Spinal cord (tissue), 10 donors: ENCODE measurements at places on chromosomes 13 and 19. TPM values are rescaled to one million over a fixed set of nuclear protein-coding genes. Genes with fewer than 3 reads are reported as not detected.

The FBXW9 gene
- 21.7 TPM for polyA plus RNA-seq

The THSD8 gene
- 5.9 TPM for polyA plus RNA-seq

The TSKS gene
- polyA plus RNA-seq = 0.47 TPM

The BCAM gene
- 43.8 TPM for polyA plus RNA-seq

The IGSF23 gene
- polyA plus RNA-seq = not detected

The STARD13 gene
- 17.5 TPM for polyA plus RNA-seq

The ZNF256 gene
- 8.9 TPM for polyA plus RNA-seq

DNA sequence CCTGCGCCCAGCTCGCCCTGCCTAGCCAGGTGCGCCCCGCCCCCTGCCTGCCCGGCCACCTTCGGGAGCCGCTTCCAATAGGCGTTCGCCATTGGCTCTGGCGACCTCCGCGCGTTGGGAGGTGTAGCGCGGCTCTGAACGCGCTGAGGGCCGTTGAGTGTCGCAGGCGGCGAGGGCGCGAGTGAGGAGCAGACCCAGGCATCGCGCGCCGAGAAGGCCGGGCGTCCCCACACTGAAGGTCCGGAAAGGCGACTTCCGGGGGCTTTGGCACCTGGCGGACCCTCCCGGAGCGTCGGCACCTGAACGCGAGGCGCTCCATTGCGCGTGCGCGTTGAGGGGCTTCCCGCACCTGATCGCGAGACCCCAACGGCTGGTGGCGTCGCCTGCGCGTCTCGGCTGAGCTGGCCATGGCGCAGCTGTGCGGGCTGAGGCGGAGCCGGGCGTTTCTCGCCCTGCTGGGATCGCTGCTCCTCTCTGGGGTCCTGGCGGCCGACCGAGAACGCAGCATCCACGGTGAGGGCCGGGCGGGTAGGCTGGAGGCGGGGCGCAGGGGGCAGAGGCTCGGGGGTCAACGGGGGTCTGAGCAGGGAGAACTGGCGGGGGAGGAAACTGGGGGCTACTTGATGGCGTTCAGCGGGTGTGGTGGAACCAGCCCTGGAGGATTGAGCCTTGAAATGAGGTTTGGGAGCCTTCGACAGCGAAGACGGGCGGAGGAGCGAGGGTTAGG is at the start of gene SPINT2:
TSS of gene SPINT2 (plus strand) at position 88 of the 727 bp plus-strand sequence. CDS start at position 408, 320 bp downstream.
- peak; percentile 62 for DNase-seq

- DNase-seq = peak; percentile 94
Observed at GRCh38 chr19:50658441-50659317, 9.4 kb downstream of the C19orf81 start.

GRCh38 chr13:35984287-35984686 is 146.9 kb downstream of the DCLK1 start:
- DNase-seq = no peak

GRCh38 chr19:8629184-8629583 is 1.2 kb upstream of the NFILZ start:
- DNase-seq = no peak

- DNase-seq = no peak
Observed at GRCh38 chr19:30046522-30046921, 104.5 kb downstream of the URI1 start.

DNA sequence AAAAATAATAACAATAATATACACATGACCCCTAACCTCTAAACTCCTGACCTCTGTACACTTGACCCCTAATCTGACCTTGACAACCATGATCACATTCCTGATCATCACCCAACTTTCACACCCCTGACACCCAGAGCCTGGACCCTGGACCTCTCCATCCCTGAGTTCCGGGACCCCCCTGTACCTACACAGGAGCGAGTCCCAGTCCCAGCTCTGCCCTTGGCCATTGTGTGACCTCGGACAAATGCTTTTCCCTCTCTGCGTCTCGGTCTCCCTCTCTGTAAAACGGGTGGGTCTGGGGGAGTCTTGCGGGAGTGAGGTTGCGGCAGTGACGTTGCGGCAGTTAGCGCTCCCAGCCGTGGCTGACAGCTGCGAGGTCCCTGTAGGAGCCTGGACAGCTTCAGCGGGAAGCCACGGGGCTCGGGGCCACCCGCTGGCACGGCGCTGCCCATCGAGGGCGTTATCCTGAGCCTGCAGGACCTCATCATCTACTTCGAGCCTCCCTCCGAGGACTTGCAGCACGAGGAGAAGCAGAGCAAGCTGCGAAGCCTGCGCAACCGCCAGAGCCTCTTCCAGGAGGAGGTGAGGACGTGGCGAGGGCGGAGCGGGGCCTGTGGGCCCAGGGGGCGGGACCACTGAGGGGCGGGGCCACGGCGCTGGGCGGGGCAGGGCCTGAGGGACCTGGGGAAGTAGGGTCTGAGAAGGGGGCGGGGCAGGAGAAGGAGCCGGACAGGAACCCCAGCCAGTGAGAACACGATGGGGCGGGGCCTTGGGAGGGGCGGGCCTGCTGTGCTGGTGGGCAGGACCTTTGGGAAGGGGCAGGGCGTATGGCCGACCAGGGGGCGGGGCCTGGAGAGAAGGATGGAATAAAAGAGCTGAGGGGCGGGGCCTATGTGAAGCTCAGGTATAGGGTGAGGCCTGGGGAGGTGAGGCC is 19.2 kb downstream of the RYR1 start:
- DNase-seq = no peak

GRCh38 chr13:83007226-83007625 is 875.0 kb downstream of the SLITRK1 start:
- DNase-seq = no peak

GRCh38 chr19:23802290-23802689 is 43.6 kb upstream of the ZNF681 start:
- no peak for DNase-seq

- no peak for DNase-seq
Observed at GRCh38 chr13:114141261-114141996, 9.0 kb upstream of the RASA3 start.
